ENCODE measurements at places on chromosomes 7 and 10.

DNA sequence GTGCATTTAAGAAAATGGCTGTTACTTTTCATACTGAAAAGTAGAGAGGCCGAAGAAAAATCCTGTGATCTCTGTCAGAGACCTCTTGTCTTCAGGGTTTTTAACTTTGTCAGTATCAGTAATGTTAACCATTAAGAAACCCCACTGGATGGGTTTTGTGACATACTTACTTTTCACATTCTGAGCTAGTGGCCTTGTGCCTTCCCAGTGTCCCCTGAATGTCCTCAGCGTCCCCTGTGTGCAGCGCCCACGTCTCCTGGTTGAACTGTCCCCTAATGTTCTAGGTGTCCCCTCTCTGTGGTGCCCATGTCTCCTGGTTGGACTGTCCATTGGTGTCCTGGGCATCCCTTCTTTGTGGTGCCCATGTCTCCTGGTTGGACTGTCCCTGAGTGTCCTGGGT is 9.6 kb downstream of the DYNC2I1 start:
- no peak for DNase-seq

- DNase-seq, result no peak
Observed at GRCh38 chr7:92359801-92360200, 87.5 kb upstream of the GATAD1 start.

- DNase-seq, result no peak
Observed at GRCh38 chr10:107487284-107487683, 322.8 kb upstream of the SORCS1 start.

DNA sequence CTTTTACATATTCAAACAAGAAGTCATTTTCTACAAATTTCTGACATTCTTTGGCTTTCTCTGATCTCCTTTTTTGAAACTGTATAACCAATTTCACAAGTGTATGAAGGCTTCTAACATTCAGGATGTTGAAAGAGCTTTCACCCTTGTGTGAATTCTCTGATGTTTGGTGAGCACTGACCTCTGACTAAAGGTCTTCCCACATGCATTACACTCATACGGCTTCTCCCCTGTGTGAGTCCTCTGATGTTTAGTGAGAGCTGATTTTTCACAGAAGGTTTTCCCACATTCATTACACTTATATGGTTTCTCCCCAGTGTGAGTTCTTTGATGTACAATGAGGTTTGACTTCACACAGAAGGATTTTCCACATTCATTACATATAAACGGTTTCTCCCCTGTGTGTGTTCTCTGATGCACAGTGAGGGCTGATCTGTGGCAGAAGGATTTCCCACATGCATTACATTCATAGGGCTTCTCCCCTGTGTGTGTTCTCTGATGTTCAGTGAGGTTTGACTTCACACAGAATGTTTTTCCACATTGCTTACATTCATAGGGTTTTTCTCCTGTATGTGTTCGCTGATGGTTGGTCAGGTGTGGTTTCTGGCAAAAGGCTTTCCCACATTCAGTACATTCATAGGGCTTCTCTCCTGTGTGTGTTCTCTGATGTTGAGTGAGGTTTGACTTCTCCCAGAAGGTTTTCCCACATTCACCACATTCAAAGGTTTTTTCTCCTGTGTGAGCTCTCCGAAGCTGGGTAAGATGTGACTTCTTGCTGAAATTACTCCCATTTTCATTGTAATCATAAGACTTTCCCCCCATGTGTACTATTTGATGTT is 25.7 kb downstream of the ZNF248 start:
- DNase-seq, result no peak

DNA sequence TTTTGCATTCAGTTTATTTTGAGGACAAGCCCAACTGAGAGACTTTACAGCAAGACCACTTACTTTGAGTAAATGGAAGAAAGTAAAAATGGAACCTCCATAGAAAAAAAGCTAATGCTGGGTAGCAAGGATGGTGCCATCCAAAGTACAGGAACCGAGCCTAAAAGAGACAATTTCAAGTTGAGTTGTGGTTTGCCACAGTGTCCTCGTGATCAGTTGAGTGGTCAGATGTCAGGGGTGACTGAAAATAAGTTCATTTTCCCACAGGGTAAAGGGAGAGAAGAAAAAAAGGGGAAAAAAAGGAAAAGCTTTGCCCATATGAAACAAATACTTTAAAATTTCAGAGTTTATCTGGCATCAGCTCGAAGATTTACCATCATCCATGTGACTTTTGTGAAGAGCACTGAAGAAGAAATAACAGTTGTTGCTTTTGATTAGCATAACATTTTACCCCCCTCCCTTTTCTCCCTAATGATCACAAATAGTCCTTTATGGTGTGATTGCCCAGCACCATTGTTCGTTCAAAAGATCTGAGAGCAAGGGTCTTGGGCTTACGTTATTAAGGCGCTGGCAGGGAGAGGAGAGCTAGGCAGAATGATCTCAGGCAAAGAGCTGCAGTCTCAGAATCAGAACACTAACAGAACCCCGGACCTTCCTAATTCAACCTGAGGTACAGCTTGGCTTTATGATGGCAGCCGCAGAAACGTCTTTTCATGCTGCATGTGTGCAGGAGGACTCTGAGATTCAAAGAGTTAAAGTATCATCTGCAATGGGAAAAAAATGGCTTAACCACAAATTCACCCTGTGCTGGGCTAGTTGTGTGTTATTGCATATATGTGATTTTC is 338.1 kb downstream of the RNLS start:
- DNase-seq, result no peak

- DNase-seq, result no peak
Observed at GRCh38 chr7:152451356-152451755, 15.6 kb upstream of the KMT2C start.

Measured in stimulated activated CD8-positive, alpha-beta memory T cell treated with anti-CD3 and anti-CD28 coated beads, Interleukin-15, amount 100 ng/mL, for 24 hours (primary cell).